Stimulated activated naive CD4-positive, alpha-beta T cell (primary cell): ENCODE measurements at places on chromosomes 13 and 19.

DNA sequence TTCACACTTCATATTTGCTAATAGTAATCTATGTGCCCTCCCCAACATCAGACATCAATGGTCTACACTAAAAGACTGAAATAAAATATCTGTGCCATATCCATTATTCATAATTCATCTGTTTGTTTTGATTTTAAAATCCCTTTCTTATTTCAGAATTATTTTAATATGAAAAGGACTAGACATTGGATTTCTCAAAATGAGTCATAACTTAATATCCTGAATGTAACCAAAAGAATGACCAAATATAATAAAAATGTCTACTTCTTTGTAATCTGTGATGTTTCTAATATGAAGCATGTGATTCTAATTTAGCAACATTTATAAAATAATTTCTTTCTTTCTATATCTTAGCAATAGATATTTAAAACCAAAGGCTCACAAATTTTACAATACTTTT lies 64.9 kb downstream of the MZT1 start:
- no peak for DNase-seq

DNA sequence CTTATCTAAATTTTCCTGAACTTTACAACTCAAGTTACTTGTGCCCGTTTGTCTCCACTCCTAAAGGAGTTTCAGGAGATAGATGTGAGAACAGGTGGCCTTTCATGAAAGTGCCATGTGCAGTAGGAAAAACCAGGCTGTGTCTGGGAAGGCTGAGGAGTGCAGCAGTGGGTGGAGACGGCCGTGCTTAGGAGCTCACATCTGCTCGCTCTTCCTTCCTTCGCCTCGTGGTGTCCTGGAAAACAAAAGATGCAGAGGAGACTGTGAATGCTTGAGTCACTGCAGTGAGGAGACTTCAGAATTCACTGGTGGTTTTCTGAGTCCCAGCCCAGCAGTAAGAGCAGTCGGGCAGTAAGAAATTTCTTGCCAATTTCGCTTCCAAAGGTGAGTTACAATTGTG lies 138.4 kb upstream of the RNF113B start:
- no peak for DNase-seq

DNA sequence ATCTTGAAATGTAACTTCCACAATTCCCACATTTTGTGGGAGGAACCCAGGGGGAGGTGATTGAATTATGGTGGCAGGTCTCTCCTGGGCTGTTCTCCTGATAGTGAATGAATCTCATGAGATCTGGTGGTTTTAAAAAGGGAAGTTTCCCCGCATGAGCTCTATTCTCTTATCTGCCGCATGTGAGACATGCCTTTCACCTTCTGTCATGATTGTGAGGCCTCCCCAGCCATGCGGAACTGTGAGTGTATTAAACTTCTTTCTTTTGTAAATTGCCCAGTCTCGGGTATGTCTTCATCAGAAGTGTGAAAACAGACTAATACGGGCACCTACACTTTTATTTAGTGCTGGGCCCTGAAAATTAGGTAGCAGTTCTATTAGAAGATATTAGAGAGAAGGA lies 45.8 kb downstream of the TNFSF13B start:
- no peak for DNase-seq

GRCh38 chr13:43769529-43769928 lies 17.2 kb downstream of the ENOX1 start:
- DNase-seq, result no peak

DNA sequence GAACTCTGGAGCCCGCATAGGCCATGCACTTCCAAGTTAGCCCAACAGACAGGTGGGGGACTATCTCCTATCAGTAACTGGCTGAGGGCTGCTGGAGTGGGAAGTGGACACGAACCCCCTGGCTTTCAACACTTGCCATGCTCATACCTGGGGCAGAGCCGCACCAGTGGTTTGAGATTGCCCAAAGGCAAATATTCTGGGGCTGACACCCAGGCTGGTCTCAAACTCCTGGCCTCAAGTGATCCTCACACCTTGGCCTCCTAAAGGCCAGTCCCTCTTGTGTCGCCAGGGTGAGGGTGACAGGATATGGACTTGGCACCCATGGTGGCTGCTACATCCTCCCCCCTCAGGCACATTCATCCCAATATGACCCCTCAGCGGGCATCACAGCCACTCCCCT lies 13.1 kb downstream of the NFKBID start:
- DNase-seq, result no peak

GRCh38 chr19:1133471-1133929 lies 29.7 kb downstream of the GPX4 start:
- DNase-seq, result peak; percentile 51

DNA sequence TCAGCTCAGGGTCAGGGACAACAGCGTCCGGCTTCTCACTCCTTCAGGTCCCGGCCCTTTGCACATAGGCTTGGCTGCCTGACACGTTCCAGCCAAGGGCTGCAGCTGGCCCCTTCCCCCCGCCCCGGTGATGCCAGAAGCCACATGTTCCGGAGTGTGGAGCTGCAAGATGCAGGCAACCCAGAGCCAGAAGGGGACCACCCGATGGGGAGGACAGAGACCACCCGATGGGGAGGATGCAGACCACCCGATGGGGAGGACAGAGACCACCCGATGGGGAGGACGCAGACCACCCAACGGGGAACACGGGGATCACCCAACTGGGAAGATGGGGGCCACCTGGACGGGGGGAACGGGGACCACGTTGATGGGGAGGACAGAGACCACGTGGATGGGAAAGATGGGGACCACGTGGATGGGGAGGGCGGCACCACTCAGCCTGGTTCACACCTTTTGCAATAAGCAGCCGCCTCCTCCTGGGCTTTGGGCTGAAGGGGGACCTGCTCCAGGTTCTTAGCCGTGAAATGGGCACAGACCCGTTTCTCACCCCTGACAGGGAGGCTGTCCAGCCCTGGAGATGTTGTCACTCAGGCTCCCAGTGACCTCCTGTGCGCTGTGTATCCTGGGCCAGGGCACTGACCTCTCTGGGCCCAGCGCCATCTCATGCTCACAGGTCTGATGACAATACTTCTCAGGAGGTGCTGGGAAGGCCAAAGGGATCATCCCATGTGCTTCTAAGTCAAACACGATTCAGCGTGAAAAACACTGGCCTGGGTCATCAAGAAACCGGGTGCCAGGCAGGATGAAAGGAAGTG lies 34.5 kb downstream of the C13orf46 start:
- DNase-seq, result no peak

GRCh38 chr19:48878196-48879024 lies 6.2 kb downstream of the PPP1R15A start:
- DNase-seq, result no peak

DNA sequence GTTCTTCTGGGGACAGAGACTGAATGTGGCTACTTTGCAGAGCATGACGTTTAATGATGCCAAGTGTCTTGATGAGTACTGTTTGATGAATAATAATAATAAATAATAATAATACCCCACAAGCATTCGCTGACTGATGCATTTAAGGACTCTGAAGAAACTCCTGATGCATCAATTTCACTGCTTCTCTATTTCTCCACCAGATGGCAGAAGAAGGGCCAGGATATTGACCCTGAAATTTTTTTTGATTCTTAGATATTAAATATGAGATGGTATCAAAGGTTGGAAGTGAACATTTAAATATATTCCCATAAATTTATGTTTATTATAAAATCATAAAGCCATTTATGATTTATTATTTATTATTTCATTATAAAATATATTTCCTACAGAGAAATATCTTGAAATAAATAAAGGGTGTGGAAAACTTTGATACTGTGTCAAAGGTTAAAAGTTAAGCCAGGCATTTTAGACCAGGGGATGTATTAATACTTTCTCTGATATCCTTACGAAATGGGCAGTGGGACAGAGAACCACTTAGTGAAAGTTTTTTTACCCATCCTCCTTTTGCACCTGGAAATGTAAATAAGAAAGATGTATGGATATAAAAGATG lies 170.9 kb downstream of the LACC1 start:
- peak; percentile 29 for DNase-seq

DNA sequence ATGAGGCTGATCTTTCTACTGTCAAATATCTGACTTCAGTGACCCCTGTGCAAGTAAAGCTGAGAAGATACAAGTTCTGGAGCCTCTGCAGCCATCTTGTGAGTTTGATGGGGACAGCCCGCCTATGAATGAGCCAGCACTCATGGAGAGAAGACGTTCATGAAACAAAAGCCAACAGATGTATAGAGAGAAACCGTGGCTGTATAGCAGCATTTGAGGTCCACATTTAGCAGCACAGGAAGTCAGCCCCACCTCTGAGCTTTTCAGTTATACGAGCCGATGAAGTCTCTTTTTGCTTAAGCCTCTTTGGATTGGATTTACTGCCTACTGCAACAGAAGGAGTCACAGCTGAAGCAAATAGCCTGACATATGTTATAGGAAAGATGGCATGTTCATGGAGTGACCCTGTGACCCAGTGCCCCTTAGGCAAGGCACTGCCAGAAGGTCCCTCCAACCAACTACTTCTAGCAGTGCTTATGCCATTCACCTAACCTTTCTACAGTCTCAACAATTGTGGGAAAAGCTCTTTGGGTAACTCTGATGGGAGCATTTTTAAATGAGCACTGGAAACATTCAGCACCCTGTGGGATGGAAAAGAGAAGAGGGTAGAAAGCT lies 3.5 kb upstream of the DLEU7 start:
- no peak for DNase-seq

GRCh38 chr19:30911491-30911890 lies 437.7 kb downstream of the TSHZ3 start:
- no peak for DNase-seq

GRCh38 chr13:92743992-92744391 lies 482.6 kb upstream of the GPC6 start:
- DNase-seq, result no peak

GRCh38 chr19:55552620-55553019 lies 7.3 kb upstream of the SBK3 start:
- DNase-seq, result no peak

DNA sequence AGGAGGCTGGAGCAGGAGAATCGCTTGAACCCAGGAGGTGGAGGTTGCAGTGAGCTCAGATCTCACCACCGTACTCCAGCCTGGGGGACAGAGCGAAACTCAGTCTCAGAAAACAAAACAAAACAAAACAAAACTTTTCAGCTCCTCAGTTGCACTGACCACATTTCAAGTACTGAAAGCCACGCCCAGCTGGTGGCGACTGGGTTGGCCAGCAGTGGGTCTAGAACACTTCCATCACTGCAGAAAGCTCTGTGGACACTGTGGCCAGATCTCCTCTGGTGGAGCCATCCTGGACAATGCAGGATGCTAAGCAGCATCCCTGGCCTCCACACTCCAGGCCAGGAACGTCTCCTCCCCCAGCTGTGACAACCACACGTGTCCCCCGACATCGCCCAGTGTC lies 21.1 kb downstream of the TLE2 start:
- DNase-seq, result no peak

GRCh38 chr19:3055741-3056416 lies 6.4 kb downstream of the TLE5 start:
- DNase-seq, result no peak

DNA sequence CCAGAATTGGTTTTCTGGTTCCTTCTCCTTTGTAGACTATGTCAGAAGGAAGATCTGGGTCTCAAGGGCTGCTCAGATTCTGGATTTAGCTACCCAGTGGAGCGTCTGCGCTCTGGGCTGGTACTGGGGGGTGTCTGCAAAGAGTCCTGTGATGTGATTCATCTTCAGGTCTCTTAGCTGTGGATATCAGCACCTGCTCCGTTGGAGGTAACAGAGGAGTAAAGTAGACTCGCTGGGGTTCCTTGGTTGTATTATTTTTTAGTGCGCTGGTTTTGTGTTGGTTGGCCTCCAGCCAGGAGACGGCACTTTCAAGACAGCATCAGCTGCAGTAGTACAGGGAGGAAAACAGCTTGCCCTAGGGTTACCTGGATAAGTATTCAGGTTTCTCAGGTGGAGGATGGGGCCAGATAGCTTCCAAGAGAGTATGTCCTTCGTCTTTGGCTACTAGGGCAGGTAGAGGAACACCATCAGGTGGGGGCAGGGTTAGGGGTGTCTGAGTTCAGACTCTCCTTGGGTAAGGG lies 10.4 kb upstream of the KLK15 start:
- no peak for DNase-seq

DNA sequence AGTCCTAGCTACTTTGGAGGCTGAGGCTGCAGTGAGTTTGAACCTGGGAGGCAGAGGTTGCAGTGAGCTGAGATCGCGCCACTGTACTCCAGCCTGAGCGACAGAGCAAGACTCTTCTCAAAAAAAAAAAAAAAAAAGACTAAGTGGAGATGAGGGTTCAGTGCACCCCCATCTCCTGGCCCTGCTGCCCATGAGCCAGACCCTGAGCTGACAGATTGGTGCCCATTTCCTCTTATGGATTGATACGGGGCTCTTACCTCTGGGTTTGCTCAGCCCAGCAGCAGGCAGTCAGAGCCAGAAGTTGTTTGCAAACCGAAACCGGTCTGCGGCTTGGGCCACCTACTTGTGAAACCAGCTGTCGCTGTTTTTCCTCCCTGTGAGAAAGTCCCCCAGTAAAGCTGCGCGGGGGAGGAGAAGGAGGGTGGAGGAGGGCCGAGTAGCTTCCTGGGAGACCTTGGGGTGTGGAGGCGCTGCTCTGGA lies 36.9 kb downstream of the ARRDC2 start:
- DNase-seq, result peak; percentile 68

GRCh38 chr19:14005349-14006084 lies 603 bp downstream of the RFX1 start:
- DNase-seq, result peak; percentile 95

- no peak for DNase-seq
Observed at GRCh38 chr13:98803111-98803561, 50.7 kb upstream of the SLC15A1 start.
